ENCODE measurements at places on chromosomes 3 and 15.

- no peak for DNase-seq
Observed at GRCh38 chr3:33577588-33577987, 137.4 kb upstream of the UBP1 start.

GRCh38 chr3:12706504-12707253 is 42.8 kb upstream of the RAF1 start:
- DNase-seq = peak; percentile 44

DNA sequence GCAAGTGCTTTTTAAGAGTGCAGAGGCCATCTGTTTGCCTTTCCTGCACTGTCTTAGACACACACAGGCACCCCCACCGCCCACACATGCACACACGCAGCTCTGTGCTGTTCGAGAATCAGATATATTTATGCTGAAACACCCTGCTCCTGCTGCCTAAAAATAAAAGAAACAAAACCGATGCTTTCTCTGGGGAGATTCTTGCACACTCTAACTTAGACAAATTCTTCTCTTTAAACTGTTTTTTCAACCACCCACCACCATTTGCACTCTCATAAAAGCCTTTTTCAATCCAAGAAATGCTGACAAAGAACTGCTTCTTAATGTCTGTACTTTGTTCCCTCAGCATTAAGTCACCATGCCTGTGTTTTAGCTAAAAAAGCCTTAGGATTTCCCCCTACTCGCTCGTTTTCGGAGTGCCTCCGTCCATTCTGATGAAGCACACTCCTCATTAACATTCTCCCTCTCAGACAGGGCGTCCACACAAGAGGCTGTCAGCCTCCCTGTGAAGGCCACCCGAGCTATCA is 26.2 kb downstream of the SLC12A8 start:
- no peak for DNase-seq

- no peak for DNase-seq
Observed at GRCh38 chr3:48591886-48592518, 3.1 kb downstream of the COL7A1 start.

- DNase-seq = no peak
Observed at GRCh38 chr3:37140899-37141541, 33.4 kb downstream of the LRRFIP2 start.

DNA sequence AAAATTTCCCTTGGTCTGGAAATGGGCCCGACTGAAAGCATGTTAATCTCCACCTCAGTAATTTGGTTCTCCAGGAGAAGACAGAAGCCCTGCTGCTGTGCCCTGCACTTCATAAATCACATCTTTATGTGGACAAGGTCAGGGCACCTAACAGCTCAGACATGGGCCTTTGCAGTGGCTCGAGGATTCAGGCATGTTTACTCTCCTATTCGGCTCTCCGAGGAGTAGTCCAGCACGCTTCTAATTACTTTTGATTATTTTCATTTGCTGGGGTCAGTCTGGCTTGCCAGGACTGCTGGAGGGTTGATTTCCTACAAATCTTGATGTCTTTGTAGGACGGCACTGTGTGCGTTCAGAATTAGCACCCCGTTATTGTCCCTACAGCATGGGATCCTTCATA is 511.2 kb downstream of the MECOM start:
- DNase-seq = no peak

DNA sequence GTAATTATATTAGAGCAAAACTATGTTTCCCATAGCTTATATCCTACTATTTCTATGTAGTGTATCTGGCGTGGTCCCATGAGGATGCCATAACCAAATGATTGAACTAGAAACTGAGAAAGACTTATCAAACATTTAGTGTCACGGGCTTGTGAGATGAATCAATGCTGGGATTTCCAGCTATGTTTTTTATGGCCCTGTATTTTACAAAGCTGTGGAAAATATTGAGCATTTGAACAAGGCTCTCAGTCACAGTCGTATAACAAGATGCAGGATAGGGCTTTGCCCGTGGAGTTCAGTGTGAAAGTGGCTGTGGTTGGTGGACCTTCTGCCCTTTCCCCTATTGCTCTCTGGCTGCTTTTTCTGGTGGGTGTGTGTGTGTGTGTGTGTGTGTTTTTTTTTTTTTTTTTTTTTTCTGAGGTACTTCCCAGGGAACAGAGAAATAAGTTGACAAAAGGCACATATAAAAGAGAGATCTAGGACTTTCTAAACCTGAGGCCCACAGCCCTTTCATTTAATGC is 60.7 kb downstream of the CACNA1D start:
- DNase-seq = no peak

GRCh38 chr3:134380249-134380648 is 6.0 kb upstream of the AMOTL2 start:
- DNase-seq = no peak

DNA sequence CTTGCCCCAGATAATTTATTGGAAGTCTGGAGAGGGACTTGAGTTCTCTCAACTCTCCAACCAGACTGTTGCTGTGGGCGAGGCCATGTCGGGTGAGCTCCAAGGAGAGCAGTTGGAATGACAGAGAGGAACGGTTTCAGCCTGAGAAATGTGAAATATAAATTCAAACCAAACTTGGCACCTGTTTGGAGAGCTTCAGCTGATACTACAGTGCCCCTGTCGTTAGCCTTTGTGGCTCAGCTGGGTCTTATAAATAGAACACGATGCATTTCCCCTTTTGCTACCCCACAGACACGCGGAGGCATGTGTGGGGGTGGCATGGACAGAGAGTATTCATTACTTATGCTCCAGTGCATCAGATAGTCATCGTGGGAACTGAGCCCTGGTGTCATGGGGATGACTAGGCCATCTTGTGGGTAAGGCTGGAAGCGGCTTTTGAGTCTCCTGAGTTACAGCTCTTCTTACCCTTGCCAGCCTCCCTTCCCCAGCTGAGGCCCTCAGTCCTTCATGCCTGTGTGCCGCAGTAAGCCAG is 15.6 kb downstream of the SMAD3 start:
- no peak for DNase-seq

DNA sequence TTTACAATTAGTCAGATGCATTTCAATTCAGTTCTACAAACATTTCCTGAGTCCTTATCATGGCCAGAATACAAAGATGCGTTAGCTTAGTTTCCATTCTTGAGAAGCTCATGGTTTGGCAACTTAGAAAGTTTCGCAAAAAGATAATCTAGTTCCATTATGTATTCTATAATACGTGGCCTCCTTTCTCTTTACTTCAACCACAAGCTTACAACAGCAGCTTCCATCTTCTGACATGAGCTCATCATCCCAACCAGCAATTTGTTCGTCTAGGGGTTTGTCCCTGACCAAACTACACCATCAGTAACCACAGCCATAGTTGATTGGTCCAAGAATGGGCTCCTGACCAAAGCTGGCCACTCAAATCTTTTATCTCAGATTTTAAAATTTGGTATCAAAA is 267.6 kb upstream of the TBC1D5 start:
- no peak for DNase-seq

- DNase-seq = no peak
Observed at GRCh38 chr3:53156368-53156834, 4.6 kb upstream of the PRKCD start.

DNA sequence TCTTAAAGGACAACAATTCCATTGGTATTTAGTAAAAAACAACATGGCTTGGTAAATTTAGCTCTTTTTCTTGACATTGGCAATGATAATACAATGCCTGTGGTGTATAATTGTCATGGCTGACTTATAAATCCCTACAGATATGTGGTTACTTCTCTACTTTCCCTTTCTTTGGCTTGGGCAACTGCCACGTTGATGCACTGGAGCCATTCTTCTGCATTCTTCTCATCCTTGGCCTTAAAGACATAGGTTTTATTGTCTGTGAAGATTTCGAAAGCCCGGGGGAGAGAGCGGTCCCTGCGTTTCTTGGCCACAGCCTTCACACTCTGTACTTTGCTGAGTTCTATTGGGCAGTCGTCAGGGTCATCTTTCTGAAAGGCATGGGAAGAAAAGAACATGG is 101.1 kb upstream of the CCNL1 start:
- no peak for DNase-seq

- no peak for DNase-seq
Observed at GRCh38 chr15:80557441-80558234, 137.5 kb upstream of the ABHD17C start.

DNA sequence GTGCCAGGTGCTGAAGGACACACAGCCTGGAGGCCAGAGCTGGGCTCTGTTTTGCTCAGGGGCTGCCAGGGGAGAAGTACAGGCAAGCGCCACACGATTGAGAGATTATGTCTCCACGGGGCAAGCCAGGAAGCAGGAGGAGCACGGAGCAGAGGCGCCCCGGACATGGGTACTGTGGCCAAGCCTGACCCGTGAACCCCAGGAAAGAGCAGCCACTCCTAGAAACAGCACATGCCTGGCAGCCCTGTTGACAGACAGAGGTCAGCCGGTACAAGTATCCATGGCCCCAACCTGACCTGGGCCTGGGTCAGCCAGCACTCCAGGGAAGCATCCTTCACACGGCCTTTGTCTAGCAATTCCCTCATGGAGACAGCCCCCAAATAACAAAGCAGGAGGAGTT is 89.4 kb downstream of the ADAMTS17 start:
- no peak for DNase-seq

- DNase-seq = no peak
Observed at GRCh38 chr3:143414571-143415253, 295.1 kb downstream of the CHST2 start.

GRCh38 chr15:68447209-68447608 is 15.2 kb upstream of the ITGA11 start:
- DNase-seq = no peak

DNA sequence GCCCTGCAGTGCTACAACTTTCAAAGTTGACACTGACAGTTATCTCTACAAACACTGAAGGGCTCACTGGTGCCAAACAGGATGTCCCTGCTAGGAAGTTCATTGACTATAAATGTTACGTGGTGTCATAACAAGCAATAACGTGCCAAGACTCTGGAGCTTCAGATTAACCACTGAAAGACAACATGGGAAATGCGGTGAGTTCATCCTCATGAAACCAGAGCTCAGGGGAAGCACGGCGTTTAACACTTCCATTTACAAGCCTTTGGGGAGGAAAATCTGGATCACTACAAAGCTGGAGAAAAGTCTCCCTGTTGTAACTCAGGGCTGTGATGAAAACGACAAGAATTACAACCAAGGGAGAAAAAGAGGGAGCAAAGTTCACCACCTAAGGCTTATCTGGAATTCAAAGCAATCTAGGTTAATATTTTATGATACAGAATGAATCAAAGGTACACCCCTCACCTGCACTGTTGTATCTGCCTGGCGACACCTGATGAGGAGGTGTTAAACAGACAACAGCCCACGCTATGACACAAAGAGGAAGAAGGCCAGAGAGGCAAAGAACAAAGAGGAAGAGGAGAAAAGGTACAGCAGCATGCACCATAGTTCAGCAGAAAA is 27.0 kb downstream of the SHQ1 start:
- DNase-seq = peak; percentile 98

DNA sequence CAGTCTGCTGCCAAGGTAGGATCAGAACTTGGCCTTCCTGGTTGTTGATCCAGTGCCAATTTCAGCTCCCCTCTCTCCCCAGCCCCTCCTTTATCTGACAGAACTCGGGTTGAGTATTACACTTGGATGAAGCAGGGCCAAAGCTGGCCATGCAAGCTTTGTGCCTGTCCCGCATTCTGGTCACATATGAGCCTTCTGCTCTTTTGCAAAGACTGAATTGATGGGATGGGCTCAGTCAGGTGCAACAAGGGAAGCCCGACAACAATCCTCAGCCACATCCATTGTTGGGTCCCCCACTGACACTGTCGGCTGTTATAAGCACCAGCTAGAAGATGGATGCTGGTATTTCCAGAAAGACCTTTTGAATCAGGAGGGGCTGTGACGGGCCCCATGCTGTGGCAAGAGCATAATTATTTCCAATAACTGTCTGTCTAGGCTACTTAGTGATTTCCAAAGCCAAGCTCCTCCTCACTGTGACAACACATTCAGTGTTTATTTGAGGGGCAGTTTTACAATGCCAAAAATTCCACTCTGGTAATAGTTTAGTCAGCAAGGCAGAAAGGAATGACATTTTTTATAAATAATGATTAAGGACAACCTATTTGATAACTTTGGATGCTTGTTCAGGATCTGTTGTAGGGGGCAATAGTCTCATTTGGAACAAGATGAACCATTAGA is 146.8 kb upstream of the FRMD4B start:
- no peak for DNase-seq

- DNase-seq = no peak
Observed at GRCh38 chr15:42549032-42549491, 424 bp downstream of the HAUS2 start.

- DNase-seq = no peak
Observed at GRCh38 chr3:125090649-125091048, 34.9 kb upstream of the HEG1 start.

- peak; percentile 99 for DNase-seq
Observed at GRCh38 chr15:61032600-61033286, 196.4 kb downstream of the RORA start.

DNA sequence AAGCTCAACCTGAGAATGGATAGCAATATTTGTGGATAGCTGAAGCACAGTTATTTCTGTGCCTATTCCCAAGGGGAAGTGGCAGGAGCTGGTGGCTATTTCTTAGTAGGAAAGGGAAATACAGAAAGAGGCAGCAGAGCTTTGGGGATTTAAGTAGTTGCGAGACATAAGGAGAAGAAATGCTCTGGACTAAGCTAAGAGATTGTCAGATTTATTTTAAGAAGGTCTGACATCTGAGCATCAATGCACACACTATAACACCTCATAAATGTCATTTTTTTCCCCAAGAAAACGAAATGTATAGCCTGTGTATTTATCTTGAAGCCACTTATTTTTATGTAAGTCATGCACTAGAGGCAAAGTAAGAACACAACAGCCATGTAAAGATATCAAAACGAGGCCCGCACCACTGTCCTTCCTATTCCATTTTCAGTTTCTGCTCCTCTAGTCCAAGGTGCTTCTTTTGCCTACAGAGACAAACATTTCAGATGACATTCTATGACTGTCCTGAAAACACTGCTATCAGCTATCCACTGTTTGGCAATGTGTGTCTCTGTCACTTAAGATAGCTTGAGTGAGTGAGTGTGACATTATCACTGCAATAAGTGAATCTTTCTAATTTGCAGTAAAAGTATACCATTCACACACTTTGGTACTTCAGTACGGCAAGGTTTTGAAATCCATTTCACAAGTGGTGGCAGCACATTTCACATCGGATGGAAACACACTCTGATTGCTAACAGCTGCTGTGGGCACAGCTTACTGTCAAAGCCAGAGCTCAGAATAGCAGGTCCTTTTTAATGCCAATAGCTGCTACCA is 62.7 kb upstream of the ICE2 start:
- DNase-seq = no peak

- no peak for DNase-seq
Observed at GRCh38 chr15:39587731-39588530, 7.1 kb downstream of the THBS1 start.

DNA sequence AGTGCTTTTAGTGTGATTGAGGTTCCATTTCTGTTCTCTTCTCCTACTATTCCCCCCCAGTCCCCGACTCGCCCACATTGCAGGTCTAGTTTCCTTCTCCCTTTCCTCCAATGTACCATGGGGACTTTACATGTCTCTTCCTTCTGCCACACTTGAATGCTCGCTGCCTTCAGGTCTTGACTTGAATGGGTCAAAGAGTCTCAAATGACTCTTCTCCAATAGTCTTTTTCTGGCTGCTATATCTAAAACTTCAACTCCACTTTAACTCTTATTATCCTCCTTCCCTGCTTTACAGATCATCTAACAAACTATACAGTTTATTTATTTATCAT is 213.9 kb upstream of the SLC2A2 start:
- no peak for DNase-seq

Data from LNCaP clone FGC (cell line).